AG04449 (cell line): ENCODE measurements at places on chromosomes 5 and 9.

GRCh38 chr9:18058564-18059442 lies 415.1 kb upstream of the ADAMTSL1 start:
- DNase-seq: no peak

GRCh38 chr5:36389245-36389644 lies 87.5 kb upstream of the RANBP3L start:
- no peak for DNase-seq

DNA sequence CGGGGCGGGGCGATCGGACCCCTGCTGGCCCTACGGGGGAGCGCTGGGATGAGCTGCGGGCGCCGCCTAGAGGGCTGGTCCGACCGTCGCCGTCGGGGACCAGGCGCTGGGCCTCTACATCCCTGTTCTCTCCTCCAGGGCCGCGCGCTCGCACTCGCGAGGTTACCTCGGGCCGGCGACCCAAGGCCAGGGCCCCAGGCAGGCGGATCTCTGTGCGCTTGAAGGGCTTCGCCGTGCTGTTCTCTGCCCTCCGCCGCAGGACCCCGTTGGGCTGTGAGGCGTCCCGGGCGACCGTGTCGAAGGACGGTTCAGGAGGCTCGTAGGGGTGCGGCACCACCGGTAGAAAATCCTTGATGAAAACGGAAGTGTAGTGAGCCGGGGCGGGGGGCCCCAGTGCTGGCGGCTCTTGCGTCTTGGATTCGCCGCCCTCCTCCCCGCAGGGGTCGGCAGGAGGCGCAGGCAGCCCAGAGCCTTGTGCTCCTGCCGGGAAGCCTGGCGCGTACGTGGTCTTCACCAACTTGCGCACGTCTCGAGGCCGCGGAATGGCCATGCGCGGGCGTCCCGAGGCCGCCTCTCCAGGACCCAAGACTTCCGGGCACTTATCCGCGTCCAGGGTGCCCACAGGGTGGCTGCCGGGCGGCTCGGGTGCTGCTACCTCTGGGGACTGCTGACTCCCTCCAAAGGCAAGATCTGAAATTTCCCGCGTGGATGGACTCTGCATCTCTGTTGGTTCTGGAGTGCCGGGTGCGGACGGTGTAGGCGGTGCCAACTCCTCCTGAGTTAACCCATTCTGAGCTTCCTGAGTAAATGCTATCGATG lies 2.0 kb downstream of the PROB1 start:
- DNase-seq: no peak

DNA sequence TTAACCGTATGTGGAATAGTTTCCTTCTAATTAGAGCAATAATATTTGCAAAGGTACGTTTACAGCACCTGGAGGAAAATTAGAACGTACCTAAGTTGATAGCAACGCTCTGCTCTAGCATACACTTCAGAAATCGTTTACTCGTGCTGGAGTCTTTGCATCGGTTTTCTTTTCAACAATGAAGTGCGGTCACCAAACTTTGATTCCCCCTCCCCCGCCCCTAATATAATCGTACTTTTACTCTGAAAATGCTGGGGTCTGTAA lies 506 bp downstream of the ADAMTS19 start:
- no peak for DNase-seq

- DNase-seq: no peak
Measured at GRCh38 chr5:3613726-3614125, 18.1 kb downstream of the IRX1 start.

- DNase-seq: no peak
Measured at GRCh38 chr9:124617477-124618141, 110.4 kb upstream of the NR5A1 start.

GRCh38 chr5:112407240-112407639 lies 11.8 kb downstream of the EPB41L4A start:
- no peak for DNase-seq

- no peak for DNase-seq
Measured at GRCh38 chr9:17699615-17700330, 120.9 kb downstream of the SH3GL2 start.

- no peak for DNase-seq
Measured at GRCh38 chr5:176171171-176171760, 67.0 kb upstream of the SIMC1 start.

DNA sequence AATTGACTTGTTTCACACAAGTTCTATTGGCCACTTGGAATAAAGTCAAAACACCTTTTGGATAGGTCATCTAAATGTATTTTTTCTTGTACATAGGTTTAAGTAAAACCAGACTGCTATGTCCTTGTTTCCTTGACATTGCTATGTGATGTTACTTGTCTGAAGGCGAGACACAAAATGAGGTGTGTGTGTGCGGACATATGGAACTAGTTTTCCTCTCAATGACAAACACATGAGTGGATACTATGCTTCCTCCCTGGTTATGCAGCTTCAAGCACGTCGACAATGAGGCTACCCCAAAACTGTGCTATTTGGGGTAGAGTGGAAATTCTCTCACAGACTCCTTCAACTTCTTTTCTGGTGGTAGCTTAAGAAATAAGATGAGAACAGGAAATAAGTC lies 276.8 kb downstream of the GAS1 start:
- DNase-seq: no peak

- DNase-seq: no peak
Measured at GRCh38 chr9:34520096-34520495, 2.7 kb downstream of the ENHO start.

DNA sequence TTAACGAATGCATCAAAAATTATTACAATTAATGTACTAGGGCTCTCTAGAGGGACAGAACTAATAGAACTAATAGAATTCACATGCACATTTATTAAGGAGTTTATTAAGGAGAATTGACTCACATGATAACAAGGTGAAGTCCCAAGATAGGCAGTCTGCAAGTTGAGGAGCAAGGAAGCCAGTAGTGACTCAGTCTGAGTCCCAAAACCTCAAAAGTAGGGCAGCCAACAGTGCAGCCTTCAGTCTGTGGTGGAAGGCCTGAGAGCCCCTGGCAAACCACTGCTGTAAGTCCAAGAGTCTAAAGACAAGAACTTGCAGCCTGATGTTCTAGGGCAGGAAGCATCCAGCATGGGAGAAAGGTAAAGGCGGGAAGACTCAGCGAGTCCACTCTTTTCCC lies 633.8 kb downstream of the SEMA5A start:
- DNase-seq: no peak

GRCh38 chr9:98022447-98022846 lies 34.1 kb upstream of the NANS start:
- DNase-seq: no peak

GRCh38 chr5:173689737-173690360 lies 73.4 kb upstream of the BOD1 start:
- DNase-seq: no peak

DNA sequence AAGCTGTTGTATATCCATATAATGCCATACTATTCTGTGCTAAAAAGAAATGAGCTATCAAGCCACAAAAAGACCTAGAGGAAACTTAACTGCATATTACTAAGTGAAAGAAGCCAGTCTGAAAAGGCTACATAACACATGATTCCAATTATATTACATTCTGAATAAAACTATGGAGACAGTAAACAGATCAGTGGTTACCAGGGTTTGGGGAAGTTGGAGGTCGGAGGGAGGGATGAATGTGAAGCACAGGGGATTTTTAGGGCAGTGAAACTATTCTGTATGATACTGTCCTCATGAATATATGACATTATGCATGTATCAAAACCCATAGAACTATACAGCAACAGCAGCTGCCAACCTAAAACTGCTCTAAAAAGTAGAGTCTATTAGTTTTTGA lies 5.6 kb upstream of the RFK start:
- DNase-seq: no peak
